ENCODE measurements at places on chromosomes 2 and 18.

- DNase-seq, result no peak
These were observed 35.3 kb downstream of the ACVR1C start for GRCh38 chr2:157593411-157593810.

- no peak for DNase-seq
These were observed 21.0 kb upstream of the CDKL4 start for GRCh38 chr2:39264733-39265132.

- DNase-seq, result no peak
These were observed 96.7 kb downstream of the GAREM1 start for GRCh38 chr18:32373995-32374394.

DNA sequence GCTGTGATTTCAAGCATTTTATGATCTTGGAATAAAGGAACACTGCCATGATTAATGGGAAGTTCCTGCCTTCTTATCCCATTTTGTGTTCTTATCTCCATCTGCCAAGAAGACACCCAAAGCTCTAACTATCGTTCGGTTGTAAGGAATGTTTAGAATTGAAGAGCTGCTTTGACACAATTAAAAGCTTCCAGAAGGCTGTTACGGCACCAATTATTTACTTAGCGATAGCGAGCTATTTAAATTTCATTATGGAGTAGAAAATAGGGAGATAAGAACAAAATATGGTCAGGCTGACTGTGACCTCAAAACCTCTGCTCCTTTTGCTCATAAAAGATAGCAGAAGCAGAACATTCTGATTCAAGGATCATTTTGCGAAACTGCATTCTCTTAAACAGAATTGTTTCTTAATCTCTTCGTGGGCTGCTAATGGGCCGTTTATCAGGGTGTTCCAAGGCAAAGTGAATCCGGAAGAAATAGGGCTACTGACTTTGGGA, 101.6 kb downstream of the SLC4A3 start:
- no peak for DNase-seq

- no peak for DNase-seq
These were observed 1272.8 kb downstream of the SUCLG1 start for GRCh38 chr2:83186105-83186760.

- DNase-seq, result no peak
These were observed 46.0 kb downstream of the DGKD start for GRCh38 chr2:233400341-233400740.

- DNase-seq, result no peak
These were observed 66.2 kb upstream of the DLX2 start for GRCh38 chr2:172168917-172169346.

DNA sequence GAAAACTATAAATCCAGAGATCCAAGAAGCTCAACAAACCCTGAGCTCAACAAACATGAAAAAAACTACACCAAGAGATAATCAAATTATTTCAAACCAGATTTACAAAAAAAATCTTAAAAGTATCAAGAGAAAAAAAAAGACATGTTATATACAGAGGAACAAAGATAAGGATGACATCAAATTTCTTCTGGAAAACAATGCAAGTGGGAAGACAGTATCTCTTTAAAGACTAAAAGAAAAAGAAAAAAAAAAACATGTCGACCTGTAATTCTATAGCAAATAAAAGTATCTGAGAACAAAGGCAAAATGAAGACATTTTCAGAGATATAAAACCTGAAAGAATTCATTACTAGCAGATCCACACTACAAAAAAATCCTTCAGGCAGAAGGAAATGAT, 21.3 kb downstream of the TMEM131 start:
- no peak for DNase-seq

GRCh38 chr2:36318547-36318946, 37.0 kb upstream of the CRIM1 start:
- DNase-seq, result no peak

GRCh38 chr18:26504831-26505230, 43.5 kb downstream of the KCTD1 start:
- DNase-seq, result no peak

GRCh38 chr2:203984-204383, 59.8 kb downstream of the SH3YL1 start:
- DNase-seq, result no peak

DNA sequence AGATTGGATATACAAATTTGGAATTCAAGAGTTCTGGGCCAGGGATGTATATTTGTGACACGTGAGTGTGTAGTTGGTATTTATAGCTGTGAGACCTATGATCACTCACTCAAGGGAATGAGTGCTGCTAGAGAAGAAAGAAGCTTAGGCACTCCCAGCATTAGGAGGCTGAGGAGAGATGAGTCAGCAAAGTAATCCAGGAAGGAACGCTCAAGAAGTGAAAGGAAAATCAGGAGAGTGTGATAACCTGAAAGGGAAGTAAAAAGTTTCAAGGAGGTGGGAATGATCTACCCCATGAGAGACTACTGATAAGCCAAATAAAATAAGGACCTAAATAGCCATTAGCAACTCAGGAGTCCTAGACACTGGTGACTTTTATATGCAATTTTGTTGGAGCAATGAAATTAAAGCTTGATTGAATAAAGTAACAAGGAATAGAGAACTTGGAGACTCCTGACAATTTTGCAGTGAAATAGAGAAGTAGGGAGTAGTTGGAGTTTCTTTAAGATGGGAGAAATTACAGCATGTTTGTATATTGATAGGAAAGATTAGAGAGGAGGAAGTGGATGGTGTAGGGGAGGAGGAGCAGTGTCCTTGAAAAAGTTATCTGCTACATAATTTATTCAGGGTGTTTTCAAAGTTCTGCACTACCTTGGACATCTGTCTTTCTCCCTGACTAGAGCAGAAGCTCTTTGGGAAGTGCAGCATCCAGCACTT, 89.9 kb downstream of the UBE2E3 start:
- DNase-seq, result no peak

- no peak for DNase-seq
These were observed 39.3 kb upstream of the SERPINB2 start for GRCh38 chr18:63848159-63848558.

DNA sequence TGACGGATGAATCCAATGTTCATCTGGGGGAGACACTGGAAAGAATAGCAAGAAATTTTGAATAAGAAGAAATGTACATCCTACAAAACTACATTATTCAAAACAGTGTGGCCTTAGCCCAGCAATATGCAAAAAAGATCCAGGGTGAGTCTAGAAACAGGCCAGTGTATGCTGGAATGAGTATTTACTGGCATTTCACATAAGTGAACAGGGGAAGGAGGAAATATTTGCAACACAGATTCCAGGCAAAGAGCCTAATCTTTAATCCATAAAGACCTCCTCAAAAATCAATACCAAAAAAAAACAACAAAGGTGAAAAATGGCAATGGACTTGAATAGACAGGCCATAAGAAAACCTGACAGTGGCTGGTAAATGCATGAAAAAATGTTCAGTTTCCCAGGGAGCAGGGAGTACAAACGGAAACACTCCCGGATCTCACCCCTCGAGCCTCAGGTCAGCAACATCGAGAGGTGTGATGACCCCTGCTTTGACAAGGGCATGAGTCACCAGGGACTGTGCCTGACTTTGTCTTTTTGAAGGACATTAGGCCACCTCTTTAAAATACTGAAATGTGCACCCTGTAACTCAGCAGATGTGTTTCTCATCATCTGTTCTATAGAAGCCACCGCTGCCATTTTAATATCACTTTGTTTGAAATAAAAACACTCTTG, 12.7 kb upstream of the GPC1 start:
- DNase-seq, result no peak

GRCh38 chr2:201855356-201855755, 49.0 kb downstream of the CDK15 start:
- no peak for DNase-seq

DNA sequence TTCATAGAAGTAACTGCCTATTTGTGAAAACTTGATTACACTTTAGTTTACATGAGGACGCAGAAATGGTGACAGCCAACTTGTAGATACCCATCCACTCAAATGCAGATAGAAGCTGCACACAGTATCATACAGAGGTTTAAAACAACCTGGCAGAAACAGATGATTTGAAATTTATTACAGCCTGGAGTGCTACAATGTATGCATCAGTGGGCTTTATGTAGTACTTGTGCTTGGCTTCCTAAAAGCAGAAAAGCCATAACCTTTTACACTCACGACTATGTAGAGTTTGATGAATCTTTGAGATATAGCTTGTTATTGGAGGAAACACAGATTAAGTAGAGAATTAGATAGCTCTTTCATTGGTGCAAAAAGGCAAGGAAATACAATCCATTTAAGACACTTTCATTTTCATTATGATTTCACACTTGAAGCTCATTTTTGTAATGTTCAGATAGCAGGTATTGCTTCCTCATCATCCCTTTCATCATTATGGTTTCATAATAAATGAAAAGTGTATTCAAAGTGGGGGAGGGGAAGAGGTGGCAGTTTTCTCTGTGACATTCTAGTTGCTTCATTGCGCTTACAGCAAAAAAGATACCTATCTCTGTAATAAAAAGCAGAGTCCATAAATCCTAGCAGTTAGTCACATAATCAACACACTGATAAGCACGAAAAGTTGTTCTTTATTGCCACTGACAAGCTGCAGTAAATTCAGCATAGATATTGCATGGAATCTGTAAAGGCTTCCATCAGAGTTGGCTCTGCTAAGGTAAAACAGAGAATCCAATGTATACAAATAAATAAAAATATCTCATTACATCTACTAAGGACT, 789.8 kb upstream of the FSHR start:
- no peak for DNase-seq

DNA sequence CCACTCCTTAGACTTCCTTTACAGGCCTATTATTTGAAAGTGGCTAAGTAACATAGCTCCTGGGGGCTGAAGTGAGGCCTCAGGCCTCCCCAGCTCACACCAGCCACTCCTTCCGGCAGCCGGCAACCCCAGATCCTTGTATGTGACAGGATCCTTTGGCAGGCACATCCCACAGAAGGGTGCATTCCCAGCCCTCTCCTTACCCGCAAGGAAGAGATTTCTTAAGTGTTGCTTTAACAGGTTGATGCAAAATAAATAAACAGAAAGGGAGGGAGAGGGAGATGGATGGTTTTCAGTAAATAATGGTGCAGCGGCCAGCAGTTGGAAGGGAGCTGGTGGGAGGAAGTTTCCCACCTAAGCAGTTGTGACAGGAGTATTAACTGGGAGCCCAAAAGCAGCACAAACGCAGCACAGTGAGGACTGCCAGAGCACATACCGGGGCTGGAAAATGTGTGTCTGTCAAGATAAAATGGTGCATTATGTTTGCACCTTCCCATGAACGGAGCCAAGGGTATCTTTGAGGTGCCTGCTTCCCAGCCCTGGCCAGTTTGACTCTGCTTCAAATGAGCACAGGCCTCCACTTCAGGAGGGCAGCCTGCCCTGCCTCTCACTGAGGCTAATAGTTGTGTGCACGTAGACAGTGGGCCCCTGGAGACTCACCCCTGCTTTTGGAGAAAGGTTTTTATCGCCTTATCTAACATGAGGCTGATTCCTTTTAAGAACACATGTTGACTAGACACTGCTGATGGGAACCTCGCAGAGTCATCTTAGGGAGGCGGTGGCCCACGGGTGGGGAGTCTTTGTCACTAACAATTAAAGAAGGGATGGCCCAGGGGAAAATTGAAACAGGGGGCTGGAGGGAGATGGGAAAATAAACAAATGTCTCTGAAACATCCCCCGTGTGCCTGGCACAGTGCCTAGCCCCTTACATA, 32.8 kb downstream of the NRP2 start:
- DNase-seq, result no peak

GRCh38 chr2:201759567-201759966, 21.2 kb downstream of the ALS2 start:
- no peak for DNase-seq

- no peak for DNase-seq
These were observed 353.1 kb downstream of the RND3 start for GRCh38 chr2:150134223-150134857.

DNA sequence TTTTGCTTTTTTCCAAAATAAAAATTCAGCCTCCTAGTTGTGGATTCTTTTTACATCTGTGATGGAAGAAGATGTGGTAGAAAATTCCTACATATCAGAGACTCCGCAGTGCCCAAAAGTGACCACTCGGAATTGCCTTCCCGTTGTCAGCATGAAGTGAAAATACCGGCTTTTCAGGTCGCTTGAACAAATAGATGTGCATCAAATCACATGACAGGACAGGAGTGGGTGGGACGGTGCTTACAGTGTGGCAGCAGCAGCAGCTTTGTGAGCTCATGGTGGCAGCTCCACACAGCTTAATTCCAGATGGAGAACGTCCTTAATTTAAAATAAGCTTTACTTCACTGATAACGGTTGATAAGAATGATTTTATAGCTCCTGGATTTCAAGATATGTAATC, 20.3 kb downstream of the SALL3 start:
- no peak for DNase-seq

DNA sequence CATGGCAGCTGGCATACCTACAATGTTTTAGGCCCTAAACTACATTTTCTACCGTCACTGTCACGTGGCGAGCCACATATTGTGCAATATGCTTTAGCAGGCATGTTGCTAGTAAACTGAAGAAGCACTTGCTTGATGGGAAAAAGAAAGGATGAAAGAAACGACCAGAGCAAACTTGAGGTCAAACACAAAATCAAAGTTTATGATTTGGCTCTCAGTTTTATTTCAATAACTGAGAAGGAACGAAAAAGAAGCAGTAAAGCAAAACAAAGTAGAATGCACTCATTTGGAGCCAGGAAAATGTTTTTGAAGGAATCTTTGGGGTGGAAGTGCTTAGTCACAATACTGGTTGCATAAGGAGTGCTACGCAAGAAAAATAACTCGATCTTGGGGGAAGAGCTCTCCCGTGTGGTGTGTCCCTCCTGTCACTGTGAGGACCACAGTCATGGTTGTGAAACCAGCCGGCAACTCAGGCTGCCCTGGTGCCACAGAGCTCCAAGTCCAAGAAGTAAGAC, 349.8 kb downstream of the RBM43 start:
- no peak for DNase-seq

DNA sequence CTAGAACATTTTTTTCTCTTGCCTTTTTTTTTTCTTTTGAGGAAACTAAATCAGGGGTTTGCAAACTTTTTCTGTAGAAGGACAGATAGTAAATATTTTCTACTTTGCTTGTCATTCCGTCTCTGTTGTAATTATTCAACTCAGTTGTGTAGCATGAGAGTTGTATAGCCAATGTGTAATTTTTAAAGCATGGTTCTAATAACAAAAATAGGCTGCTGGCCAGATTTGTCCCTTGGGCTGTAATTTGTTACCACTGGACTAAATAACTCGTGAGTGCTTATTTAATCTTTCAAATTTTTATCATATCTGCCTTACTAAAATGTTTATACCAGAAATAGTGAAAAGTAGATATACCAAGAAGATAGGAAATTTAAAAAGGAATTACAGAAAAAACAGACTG, 43.0 kb downstream of the CCDC148 start:
- no peak for DNase-seq

GRCh38 chr2:121450301-121450700, 80.4 kb upstream of the RNU4ATAC start:
- no peak for DNase-seq

GRCh38 chr2:239295377-239296019, 105.3 kb downstream of the HDAC4 start:
- no peak for DNase-seq

GRCh38 chr2:46229134-46230063, 67.8 kb upstream of the EPAS1 start:
- peak; percentile 31 for DNase-seq

DNA sequence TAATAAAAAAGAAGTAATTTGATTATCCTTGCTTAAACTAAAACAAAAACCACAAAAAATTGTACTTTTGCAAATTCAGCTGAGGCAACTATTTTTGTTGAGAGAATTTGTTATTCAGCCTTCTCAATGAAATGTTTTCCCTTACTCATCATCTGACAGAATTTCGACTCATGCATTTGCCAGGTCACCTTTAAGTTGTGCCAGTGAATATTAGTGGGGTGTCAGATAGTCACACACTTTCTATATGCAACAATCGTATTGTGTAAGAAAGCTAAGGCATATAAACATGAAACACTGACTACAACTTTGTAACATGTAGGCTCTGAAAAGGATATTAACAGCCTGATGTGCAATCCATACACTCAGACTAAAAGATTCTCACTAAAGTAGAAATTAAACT, 1653.1 kb upstream of the SLC39A10 start:
- no peak for DNase-seq

Measured in activated T-helper 2 cell treated with anti-CD3 and anti-CD28 coated beads, Interferon-gamma antibody, Interleukin-2, Interleukin-4, amounts not matched to agents 10 μg/mL and 5 μg/mL and 100 μg/mL, durations not matched to agents 14 hours and 24 hours and 36 hours (primary cell).